Activated T-cell treated with anti-CD3 and anti-CD28 coated beads, Interleukin-2, amount 50 U/mL, for 72 hours (primary cell): ENCODE measurements at places on chromosomes 1 and 21.

DNA sequence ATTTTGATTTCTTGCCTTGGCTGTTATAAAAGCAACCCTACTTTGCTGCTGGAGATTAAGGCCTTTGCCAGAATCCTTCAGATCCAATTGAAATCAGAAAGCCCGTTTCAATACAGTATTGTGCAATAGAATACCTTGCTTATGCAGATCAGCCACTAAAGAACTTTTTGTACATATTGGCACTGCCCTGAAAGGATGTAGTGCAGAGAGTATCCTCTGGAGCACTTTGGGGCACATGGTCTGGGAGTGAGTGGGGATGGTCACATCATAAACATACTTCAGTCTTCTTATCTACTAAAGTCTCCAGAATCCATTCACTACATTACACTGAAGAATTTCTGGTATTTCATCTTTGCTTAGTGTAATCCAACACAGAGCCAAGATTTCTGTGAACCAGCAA lies 189.0 kb downstream of the CENPF start:
- no peak for DNase-seq

GRCh38 chr1:36783475-36783874 lies 250.8 kb downstream of the GRIK3 start:
- no peak for DNase-seq

- no peak for DNase-seq
These were observed 422.2 kb upstream of the DEPDC1 start for GRCh38 chr1:68919075-68919474.

DNA sequence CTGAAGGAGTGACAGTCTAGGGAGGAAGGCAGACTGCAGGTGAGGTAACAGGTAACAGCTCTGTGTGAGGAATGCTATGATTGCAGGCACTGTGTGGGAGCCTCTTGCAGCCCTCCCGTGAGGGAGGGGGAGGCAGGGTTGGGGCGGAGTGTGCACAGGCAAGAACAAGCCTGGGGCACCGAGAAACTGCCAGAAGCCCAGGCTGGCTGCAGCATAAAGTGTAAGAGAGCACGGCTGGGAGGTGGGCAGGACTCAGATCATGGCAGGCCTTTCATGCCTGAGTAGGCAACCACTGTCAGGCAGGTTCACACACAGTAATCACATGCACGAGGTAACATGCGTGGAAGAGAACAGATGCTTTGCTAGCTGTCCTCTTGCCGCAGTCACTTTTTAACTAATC lies 11.3 kb upstream of the RHEX start:
- DNase-seq, result no peak

DNA sequence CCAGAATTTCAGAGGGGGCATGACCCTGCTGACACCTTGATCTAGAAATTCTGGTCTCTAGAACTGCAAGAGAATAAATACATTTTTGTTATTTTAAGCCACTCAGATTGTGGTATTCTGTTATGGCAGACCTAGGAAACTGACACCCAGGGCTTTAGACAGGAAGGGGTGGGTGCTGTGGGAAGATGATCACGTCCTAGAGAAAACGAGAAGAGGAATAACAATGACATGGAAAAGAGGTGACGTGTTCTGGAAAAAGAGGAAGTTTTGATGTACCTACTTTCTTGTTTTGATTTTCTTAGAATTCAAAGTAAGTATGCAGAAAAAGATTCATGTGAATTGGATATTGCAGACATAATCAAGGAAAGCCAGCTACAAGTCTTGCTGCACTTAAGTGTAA lies 232.9 kb upstream of the RUNX1 start:
- no peak for DNase-seq

- no peak for DNase-seq
These were observed 106.9 kb downstream of the ZNF281 start for GRCh38 chr1:200302921-200303290.

DNA sequence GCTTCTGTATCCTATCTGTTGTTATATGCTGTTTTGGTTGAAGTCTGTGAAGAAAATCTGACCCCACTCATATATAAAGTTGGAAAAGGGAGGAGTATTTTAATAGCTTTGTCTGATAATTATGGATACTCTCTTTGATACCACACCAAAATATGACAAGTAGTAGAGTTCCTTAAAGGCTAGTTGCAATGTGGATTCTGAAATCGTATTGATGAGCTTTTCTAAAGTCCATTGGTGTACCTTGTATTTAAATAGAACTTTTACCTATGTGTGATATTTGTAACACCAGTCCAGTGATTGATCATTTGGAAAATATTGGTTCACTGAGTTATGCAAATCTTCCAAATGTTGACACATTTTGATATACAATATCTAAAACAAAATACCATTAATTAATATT lies 7.7 kb downstream of the GAS5 start:
- no peak for DNase-seq

DNA sequence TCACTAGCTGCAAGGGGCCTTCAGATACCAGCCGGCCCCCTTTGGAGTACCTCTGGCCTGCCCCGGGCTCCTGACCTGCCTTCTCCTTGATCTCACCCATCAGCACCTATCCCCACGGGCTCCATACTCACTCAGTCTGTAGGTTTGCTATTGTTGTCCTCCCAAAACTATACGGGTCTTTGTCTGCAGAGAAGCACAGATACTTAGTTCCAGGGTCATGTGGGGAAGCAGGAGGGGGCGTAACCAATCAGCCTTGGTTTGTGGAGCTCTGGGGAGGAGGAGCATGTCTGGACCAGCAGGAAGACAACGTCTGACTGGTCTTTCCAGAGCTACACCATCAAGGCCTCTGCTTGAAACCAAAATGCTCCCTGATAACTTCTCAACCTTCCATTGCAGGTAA lies 15.2 kb downstream of the TMEM63A start:
- DNase-seq, result no peak

GRCh38 chr1:20430355-20431175 lies 55.4 kb downstream of the CAMK2N1 start:
- peak; percentile 60 for DNase-seq

- no peak for DNase-seq
These were observed 12.2 kb downstream of the MORN1 start for GRCh38 chr1:2378956-2379732.
